Stimulated activated CD8-positive, alpha-beta memory T cell treated with anti-CD3 and anti-CD28 coated beads, Interleukin-15, amount 100 ng/mL, for 4 hours (primary cell): ENCODE measurements at places on chromosomes 4 and X.

- no peak for DNase-seq
Observed at GRCh38 chr4:79198951-79199587, 126.8 kb downstream of the NAA11 start.

GRCh38 chr4:121192480-121192879, 28.4 kb upstream of the TNIP3 start:
- DNase-seq: no peak

DNA sequence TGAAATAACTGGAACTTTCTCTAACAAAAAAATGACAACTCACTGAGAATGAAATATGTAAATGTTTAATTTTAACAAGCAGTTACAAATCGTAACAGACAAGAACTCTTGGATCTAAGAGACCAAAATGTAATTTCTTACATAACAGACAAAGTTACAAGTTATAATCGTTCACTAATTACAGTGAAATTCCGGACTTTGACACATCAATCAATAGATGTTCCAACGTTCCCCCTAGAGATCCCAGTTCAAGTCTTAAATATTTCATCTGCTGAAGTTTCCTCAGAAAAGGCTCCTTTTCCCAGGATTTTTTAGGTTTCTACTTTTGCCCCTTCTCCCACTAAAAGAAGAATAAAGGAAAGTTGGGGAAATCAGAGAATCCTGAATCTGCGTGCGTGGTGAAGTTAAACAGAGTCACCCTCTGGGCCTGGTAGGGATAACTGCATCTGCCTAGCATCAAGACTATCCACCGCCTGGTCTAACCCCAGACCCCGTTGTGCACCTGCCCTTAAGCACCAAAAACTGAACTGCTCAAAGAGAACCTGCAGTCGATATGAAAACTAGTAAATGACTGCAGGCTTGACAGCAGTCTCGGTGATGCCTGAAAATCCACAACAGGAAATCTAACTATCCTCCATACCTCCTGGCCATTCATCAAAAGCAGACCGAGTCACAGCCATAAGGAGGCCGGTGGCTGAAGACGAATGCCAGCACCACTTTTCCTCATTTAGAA, 2.3 kb downstream of the IRF2 start:
- no peak for DNase-seq

- DNase-seq: no peak
Observed at GRCh38 chr4:54400188-54400587, 171.1 kb downstream of the PDGFRA start.

- DNase-seq: no peak
Observed at GRCh38 chr4:112057470-112057869, 87.8 kb upstream of the FAM241A start.

GRCh38 chr4:167897116-167897515, 195.2 kb upstream of the ANXA10 start:
- DNase-seq: no peak
